ENCODE measurements at places on chromosomes 6 and 20.

GRCh38 chr6:126682440-126682839 lies 342.5 kb downstream of the CENPW start:
- DNase-seq = no peak

DNA sequence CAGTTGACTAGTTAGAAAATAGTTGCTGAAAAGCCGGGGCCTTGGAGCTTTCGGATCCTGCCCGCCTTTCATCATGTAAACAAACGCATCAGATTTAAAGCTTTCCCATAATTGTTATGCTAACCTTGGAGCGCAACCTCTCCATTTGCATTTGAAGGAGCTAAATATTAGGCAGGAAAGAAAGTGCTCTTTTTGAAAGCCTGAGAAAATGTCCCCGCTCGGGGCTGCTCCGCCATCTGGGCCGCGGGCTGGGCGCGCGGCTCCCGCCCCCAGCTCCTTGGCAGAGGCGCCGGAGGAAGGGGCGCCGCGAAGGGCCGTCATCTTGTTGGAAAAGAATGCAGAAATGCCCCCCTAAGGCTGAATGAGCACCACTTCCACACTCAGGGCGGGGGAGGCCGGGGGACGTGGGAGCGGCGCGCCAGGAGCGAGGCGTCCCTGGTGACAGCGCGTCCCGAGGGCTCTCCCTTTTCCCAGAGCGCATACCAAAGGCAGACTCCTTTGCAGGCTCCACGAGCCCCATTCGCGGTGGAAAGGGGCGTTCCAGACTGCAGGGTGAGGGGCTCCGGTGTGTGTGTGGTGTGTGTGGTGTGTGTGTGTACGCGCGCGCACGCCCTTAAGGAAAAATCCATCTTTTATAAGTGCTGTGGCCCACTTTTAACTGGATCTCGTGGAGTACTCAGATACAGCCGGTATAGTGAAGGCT lies 145.6 kb upstream of the ID4 start:
- no peak for DNase-seq

DNA sequence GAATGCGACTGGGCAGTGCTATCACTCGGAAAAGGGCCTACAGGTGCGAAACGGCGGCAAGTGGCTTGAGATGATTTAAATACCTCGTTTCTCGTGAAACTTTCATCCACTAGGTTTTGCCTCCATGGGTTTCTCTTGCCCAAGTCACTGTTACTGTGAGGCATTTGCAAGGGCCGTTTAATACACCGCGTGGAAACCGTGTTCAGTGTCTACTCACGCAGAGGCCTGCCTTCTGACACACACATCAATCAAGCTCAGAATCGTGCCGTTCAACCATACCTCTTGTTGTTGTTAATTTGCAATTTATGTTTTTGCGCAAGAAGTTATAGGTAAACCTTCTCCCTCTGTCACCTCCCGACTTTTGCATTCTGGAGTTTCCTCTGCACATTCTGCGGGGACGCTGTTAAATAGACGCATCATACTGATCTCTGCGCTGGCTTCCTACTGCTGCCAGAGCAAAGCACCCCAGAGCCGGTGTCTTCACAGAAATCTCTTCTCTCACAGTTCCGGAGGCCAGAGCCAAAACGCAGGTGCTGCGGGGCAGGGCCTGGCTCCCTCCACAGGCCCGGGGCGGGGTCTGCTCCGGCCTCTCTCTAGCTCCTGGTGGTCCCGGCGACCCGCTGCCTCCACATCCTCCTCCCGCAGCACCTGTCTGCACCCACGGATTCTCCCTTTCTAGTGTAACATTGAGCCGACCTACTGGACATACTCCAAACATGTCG lies 251.4 kb downstream of the SMOC2 start:
- DNase-seq = no peak

GRCh38 chr20:13443690-13444089 lies 195.0 kb downstream of the TASP1 start:
- no peak for DNase-seq

DNA sequence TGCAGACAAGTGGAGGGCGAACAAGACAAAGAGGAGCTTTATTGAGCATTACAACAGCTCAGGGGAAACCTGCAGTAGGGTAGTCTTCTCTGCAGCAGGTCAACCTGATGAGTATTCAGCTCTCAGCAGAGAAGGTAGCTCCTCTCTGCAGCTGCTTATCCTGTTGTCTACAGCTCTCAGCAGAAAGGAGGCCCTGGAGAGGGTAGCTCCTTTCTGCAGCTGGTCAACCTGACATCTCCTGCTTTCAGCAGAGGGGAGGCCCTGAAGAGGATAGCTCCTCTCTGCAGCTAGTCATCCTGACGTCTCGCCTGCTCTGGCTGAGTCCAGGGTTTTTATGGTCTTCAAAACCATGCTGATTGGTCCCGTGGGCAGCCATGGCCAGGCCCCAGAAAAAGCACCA lies 113.6 kb downstream of the CD24 start:
- no peak for DNase-seq
